ENCODE measurements at places on chromosomes 2 and 18. TPM values are rescaled to one million over a fixed set of nuclear protein-coding genes. Genes with fewer than 3 reads are reported as not detected.

GRCh38 chr2:66437109-66437690 lies 2.3 kb downstream of the MEIS1 start:
- DNase-seq = no peak

GRCh38 chr18:35642802-35643201 lies 61.3 kb downstream of the GALNT1 start:
- no peak for DNase-seq

DNA sequence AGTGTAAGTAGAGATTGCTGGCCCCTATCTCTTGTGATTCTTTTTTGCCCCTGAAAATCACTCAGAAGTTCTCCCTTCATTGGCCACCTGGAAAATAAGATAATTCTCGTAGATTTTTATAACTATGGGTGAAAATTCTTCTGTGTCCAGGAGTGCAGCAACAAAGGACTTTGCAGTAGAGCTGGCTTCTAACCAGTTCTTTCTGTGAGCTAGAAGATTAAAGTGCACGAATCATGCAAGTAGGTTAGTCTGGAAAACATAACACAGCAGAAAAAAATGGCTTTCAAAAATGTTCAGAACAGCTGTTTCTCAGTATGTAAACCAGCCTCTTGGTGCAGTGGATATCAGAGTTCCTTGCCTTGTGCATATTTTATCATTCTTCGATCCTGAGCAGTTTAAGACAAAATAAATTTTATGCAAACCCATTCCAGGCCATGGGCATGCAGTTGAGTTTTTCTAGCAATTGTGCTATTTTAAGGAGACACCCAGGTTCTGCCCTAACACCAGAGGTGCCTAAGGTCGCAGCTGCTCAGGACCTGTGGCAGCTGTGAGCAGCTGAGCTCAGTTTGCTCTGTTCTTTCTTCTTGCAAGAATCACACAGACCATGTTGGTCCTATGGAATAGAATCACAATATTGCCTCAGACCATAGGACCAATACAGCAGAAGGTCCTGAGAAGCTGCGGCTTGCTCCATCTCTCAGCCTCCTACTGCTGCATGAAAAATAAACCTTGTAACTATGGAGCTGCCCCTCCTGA lies 80.9 kb upstream of the BCL2L11 start:
- no peak for DNase-seq

GAL3ST2 gene
- total RNA-seq = not detected

RNF152 gene
- 19.4 TPM for total RNA-seq

CAPN14 gene
- 0.27 TPM for total RNA-seq

TWIST2 gene
- total RNA-seq = 21.5 TPM

Measured in thyroid gland (tissue), 4 donors.